ENCODE measurements at places on chromosomes 1 and 21. TPM values are rescaled to one million over a fixed set of nuclear protein-coding genes. Genes with fewer than 3 reads are reported as not detected.

DNA sequence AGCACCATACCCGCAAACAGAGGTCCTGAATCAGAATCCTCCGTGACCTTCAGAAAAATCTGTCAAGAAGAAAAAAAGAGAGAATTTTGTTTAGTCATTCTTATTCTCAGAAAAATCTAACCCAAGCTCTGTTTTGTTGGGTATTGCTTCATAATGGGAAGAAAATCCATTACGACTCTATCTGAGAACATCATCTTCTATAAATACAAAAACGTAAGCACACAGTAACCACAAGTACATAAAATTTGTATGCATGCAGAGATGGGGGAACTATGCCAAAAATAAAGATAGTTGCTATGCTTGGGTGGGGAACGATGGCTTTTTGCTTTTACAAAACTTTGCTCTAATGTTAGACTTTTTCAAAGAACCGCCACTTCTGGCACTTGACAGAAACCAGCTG lies 84.2 kb downstream of the ABCA4 start:
- no peak for DNase-seq

- DNase-seq = peak; percentile 81
Measured at GRCh38 chr1:161119092-161119903, 1.4 kb downstream of the NIT1 start.

GRCh38 chr1:157269656-157270375 lies 131.6 kb upstream of the ETV3 start:
- peak; percentile 11 for DNase-seq

CLDN17 gene
- not detected for total RNA-seq

DYRK1A gene
- total RNA-seq = 67.1 TPM

KRTAP10-6 gene
- not detected for total RNA-seq

C1orf185 gene
- not detected for total RNA-seq
